ENCODE measurements at places on chromosomes 3 and 15. TPM values are rescaled to one million over a fixed set of nuclear protein-coding genes. Genes with fewer than 3 reads are reported as not detected.
A peak's percentile ranks its signal among the peaks of the same experiment; 100 is the strongest.

DNA sequence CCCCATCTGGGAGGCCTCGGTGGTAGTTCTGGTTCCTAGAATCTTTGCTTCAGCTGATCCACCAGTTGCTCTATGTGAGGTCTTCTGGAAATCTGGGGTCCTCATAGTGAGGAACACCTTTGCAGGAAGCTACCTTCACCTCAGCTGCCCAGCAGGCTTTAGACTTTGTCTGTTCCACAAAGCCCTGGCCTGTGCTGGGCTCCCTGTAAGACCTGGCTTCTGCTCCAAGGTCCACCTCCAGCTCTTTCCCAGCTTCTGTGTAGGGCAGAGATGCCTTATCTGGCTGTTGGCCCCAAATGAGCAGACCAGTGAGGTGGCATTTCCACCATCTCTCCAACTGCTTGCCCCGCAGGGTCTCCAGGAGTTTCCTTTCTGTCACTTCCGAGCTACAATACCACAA, 8.2 kb upstream of the HOMER2 start:
- DNase-seq, result no peak

- DNase-seq, result no peak
Measured at GRCh38 chr3:150174179-150174578, 203.5 kb upstream of the PFN2 start.

DNA sequence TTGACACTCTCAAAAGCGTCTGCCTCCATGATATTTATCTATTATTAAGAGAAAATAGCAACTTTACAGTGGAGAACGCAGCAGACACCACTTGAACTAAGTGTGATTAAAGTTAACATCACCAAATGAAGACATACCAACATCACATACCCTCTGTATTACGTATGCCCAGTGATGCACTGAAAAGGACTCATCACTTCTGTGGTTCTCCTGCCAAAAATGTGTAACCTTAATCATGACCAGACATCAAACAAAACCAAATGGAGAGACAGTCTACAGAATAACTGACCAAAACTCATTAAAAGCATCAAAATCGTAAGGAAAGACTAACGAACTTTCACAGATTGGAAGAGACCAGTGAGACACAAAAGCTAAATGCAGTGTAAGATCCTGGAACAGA, 103.2 kb downstream of the PPP2R3A start:
- peak; percentile 63 for DNase-seq

DNA sequence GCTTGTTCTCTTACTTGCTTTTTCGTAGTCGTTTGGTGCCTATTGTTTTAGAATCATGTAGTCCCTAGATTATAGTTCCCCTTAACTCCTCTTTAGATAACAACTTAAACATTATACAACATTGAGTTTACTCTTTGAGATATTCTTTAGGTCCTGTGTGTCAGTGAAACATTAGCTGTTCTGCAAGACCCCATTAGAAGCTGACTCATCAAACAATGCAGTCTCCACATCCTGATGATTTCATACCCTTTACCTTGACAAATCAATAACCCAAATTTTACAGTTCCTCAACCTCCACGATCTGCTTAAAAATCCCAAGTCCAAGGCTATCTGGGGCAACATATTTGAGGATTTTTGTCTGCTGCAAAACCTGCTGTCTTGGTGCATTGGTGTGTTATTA, 582.9 kb downstream of the NSUN3 start:
- no peak for DNase-seq

DNA sequence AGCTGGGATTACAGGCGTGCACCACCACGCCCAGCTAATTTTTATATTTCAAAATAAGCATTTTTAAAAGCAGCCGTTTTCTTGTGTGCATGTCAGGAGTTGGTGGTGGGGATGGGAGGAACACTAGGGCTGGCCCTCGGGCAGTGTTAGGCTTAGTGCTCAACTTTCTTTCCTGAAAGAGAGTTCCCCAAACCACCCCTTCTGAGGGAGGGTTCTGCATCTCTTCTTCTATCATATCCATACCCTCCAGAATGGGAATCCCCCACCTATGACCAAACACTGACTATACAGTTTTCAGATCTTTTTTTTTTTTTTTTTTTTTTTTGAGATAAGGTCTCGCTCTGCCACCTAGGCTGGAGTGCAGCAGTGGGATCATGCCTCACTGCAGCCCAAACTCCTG, 12.5 kb downstream of the PFKFB4 start:
- DNase-seq, result no peak

DNA sequence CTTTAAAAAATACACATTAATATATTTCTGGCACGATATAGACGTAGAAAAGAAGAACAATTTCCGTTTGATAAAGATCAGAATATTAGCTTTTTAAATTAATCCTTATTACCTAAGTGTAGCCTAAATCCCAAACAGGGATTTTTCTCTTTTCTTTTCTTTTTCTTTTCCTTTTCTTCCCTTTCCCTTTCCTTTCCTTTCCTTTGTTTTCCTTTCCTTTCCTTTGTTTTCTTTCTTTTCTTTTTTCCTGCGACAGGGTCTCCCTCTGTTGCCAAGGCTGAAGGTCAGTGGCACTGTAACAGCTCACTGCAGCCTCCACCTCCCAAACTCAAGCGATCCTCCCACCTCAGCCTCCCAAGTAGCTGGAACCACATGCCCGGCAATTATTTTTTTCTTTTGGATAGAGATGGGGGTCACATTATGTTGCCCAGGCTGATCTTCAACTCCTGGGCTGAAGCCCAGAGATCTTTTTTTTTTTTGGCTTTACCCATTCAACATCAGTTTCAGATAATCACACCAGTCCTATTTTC, 1.8 kb upstream of the USF3 start:
- no peak for DNase-seq

DNA sequence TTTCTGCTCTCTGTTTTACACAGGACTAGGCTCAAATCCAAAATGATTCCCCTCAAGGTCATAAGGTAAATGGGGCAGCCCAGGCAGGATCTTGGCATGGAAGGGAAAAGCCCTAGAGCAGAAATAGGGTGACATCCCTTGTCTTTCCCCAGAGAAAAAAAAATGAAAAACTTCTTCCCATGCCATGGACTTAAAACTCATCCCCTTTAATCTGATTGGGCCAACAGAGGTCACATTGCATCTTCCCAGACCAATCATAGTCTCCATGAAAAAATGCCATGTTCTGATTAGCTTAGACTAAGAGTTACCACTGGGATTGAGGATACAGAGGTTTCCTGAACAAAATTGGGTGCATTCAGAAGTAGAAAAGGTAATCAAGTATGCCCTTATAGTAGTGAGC, 241.3 kb upstream of the LRTM1 start:
- no peak for DNase-seq

DNA sequence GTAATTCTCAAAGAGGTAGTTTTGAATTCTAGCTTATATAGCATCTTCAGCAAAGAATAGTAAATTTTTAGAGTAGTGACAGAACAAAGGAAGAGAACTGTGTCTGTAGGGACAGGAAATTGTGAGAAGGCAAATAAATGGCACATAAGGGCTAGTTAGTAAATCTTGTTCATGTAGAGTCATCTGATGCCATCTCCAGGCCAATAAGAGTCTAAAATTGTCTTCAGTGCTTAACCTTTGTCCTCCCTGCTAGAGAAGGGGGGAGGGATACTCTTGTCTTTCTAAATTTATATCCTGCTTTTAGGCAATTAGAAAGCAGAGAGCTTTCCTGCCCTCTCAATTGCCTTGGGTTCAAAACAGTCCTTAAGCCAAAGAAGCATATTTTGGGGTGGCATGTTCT, 87.0 kb upstream of the DNAJC19 start:
- no peak for DNase-seq

GRCh38 chr15:92157666-92158298, 235.9 kb upstream of the ST8SIA2 start:
- no peak for DNase-seq

DNA sequence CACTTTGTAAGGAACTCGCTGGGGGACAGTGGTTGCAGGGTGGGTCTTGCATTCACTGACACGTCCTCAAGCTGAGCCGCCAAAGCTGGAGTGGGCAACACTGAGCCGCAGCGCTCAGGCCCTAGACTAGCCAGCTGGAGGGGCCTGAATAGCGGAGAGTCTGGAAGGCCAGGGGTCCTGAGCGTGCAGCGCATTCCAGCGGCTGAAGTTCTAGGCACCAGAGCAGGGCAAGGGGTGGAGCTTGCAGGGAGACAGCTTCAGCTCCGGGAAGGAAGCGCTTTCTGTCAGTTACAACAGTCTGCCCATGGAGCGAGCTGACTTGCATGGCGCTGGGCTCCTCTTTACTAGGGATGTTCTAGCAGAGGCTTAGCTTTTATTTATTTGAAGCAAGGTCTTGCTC, 2.7 kb downstream of the MAP6D1 start:
- DNase-seq, result no peak

- no peak for DNase-seq
Measured at GRCh38 chr15:68435966-68436365, 4.0 kb upstream of the ITGA11 start.

- no peak for DNase-seq
Measured at GRCh38 chr15:99826157-99826780, 93.0 kb upstream of the LYSMD4 start.

- DNase-seq, result no peak
Measured at GRCh38 chr3:134394380-134394779, 20.1 kb upstream of the AMOTL2 start.

- DNase-seq, result peak; percentile 87
Measured at GRCh38 chr3:4976109-4976508, 3.1 kb upstream of the BHLHE40 start.

- no peak for DNase-seq
Measured at GRCh38 chr3:26271848-26272247, 350.7 kb upstream of the LRRC3B start.

DNA sequence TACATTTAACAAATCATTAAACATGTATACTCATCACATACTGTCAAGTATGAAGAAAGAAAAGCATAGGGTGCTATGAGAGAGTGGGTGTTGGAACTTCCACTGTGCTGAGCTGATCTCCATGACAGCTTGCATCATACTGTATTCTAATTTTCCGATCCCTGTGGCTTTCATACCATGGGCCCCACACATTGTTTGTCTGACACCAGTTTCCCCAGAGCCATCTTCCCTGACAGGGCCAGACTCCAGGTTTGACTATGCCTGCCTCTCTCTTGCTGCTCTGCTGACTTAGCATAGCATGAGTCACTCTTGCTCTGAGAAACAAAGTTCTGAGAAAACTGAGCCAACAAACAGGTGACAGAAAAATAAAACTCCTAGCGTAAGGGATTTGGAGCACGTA, 37.0 kb upstream of the CASR start:
- no peak for DNase-seq

GRCh38 chr15:63497642-63498467, 6.5 kb upstream of the USP3 start:
- no peak for DNase-seq

DNA sequence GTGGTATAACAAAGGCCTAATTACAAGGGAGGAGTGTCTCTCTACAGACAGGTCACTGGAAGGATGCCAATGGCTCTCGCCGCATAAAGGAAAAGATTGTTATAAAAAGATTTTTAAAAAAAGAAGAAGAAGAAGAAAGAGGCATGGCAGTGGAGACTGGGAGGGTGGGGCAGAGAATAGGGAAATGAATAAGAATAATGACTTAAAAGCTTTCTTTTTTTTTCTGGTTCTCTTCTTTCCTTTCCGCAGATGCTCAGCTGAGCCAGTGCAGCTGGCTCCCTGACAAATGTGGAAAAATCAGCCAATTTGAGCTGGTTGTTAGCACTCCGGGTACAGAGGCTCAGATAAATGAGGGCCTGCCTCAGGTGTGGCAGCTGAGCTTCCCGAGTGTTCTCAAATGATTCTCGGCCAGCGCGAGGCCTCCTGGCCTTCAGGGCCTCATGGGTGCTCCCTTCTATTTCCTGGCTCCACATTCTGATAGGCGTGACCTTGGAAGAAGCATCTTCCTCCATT, 234.1 kb downstream of the RORA start:
- no peak for DNase-seq

DNA sequence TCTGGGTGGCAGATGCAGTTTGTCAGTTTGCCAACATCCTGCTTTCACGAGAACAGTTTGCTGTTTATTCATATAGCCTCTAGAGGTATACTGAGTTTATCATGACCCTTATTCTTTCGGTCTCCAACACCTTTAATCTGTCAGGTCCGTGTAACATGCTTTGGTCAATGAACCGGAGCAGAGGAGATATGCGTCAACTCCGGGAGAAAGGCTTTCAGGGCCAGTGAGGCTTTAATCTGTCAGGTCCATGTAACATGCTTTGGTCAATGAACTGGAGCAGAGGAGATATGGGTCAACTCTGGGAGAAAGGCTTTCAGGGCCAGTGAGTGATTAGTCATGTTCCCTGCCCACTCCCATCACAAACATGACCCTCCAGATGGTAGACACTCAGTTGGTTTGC, 16.9 kb upstream of the GPD1L start:
- no peak for DNase-seq

DNA sequence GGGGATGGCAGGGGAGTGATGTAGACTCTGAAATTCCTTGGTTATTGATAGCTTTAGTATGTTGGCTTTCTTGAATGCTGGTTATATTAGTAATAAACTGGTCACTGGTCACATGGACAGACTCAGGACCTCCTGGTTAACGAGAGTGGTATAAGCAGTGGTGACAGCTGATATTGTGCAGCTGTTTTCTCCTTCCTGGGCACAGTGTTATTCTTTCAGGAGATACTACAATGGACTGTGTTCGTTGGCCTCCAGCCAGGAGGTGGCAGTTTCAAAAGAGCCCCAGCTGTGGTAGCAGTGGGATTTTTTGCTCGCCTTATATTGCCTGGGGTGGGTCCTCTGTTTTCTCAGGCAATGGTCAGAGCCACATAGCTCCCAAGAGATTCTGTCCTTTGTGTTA, 181.6 kb upstream of the RBMS3 start:
- DNase-seq, result no peak

GRCh38 chr3:354432-354831, 157.9 kb downstream of the CHL1 start:
- peak; percentile 48 for DNase-seq

GRCh38 chr3:18752273-18752934, 327.3 kb upstream of the SATB1 start:
- no peak for DNase-seq

- no peak for DNase-seq
Measured at GRCh38 chr3:15497964-15498363, 23.5 kb downstream of the COLQ start.

Gene TMCO5A
- total RNA-seq, result not detected

Gene C2CD4A
- 0.26 TPM for total RNA-seq

Gene NEK10
- 8.4 TPM for total RNA-seq

Gene GPR160
- 2.7 TPM for total RNA-seq

Gene AVEN
- total RNA-seq, result 37.5 TPM

Gene DNAH12
- total RNA-seq, result not detected

Gene KLHL40
- total RNA-seq, result not detected

Gene LINGO1
- total RNA-seq, result 0.60 TPM

Gene TIMP4
- total RNA-seq, result 6.1 TPM

Gene PTPRG
- 5.6 TPM for total RNA-seq

Gene KIF9
- total RNA-seq, result 9.1 TPM

Data from A172 (cell line).